ENCODE measurements at places on chromosomes 2 and 18.

DNA sequence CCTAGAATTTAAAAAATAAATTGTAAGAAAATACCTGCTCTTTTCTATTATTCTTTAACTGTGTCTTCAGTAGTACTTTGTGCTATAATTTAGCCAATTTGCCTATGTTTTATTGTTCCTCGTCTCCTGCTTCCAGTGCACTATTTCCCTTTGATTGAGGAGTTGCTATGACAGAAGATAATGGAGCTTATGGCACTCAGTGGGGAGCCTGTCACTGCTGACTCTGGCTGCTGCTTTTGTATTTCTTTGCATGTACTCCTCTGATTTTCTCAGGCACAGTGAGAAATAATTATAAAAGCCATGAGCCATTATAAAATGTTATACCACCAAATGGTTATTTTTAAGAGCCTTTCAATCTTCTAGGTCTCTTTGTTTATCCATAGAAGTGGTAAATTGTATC is 1310.8 kb upstream of the SLC39A10 start:
- no peak for DNase-seq

- DNase-seq, result no peak
These were observed 53.2 kb upstream of the RAB27B start for GRCh38 chr18:54774981-54775665.

- DNase-seq, result peak; percentile 95
These were observed 23.7 kb downstream of the FAM178B start for GRCh38 chr2:96962567-96963203.

GRCh38 chr2:216789081-216789480 is 70.8 kb downstream of the TNP1 start:
- DNase-seq, result no peak

- no peak for DNase-seq
These were observed 55.6 kb upstream of the DLGAP1 start for GRCh38 chr18:4510711-4511110.

DNA sequence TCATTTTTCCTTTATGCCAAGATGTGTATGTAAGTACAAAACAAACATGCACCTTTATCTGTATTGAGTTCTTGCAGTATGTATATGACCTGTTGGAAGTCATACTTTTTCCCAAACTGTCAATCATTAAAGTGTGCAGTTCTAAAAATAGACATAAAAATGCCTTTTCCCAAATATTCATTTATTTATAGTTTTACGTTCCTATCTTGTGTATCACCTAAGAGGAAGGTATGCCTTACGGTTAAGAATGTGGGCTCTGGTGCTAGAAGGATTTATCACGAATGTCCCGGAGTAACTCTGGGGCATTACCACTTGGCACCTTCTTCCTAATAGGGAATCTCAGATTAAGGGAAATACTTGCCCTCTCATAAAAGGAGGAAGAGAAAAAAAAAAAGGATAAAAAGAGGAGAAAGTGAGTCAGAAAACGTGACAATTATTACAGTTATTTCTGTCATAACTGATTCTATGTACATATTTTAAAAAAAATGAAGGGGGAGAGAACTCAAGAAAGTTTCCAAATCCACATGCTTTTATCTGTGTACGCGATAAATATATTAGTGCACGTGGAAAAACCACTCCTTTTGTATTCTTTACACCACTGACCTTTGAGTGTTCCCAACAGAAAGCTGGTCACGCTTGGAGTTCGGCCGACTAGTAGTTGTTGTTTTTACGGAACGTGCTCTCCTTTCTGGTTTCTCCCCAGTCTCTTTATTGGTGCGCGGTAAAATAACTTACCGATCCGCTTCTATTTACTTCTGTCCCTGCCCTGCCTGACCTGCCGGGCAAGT is 721 bp downstream of the MCEE start:
- no peak for DNase-seq

- no peak for DNase-seq
These were observed 300.0 kb upstream of the PIK3C3 start for GRCh38 chr18:41655074-41655473.

DNA sequence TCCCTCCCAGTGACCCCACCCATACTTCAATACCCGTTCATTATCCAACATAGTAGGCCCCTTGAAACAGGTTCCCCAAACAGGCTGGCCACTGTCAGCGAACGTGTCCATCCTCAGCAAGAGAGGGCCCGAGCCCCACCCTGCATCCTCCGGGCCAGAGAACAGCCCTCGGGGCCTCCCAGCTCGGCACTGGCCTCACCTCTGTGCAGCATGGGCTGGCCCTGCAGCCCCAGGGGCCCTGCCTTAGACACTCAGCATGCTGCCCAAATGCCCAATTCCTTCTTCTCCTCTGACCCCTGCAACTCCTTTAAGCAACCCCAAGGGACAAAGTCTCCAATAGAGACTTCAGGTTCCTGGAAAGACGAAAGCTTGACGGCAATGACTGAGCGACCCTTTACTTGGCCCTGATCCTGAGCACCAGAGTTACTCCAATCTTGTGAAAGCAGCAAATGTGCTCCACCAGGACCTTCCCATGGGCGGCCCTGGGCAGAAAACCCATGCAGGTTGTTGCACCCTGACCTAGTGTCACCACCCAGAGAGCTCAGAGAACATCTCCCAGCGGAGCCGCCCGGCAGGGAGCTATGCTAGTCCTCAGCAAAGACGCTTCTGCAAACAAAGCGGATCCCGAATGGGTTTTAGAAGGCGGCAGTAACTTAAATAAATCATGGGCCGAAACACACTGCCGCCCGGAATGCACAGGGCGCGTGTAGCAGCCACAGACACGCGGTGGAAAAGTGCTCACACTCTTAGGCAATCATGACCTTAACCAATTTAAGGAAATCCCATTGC is 782 bp downstream of the COL6A3 start:
- DNase-seq, result no peak

DNA sequence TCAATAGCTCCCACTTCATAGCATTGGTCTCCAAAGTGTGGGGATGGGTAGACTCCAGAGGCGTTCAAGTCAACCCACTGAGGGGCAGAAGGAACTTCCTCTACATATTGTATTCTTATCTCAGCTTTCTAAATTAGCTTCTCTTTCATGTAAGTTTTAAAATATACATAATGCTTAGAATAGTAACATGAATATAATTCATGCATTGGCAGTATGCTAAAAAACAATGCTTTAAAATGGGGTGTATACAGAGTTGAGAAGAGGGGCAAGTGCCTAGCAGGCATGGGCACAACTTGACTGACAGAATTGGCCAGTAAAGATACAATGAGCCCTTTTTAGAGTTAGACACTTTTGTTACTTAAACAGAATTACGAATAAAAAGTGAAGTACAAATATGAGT is 212.2 kb downstream of the ZRANB3 start:
- DNase-seq, result no peak

DNA sequence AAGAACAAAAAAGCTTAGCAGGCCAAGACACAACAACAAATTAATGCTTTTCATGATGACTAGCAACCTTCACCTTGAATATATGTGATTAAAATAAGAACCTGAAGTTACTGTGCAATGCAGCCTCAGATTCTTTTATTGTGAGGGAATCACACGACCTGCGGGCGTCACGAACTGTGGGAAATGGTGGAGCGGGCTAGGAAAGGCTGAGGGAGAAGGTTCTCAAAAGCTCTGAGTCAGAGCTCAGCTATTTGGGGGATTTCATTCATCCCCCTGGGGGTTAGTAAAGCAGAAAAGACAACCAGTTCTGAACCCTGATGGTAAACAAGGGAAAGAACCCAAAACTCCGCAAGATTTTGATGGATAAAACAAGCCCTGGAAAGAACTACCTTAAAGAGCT is 89.3 kb upstream of the NCKAP5 start:
- DNase-seq, result no peak

- DNase-seq, result no peak
These were observed 3.9 kb upstream of the SERPINB2 start for GRCh38 chr18:63883617-63884016.

DNA sequence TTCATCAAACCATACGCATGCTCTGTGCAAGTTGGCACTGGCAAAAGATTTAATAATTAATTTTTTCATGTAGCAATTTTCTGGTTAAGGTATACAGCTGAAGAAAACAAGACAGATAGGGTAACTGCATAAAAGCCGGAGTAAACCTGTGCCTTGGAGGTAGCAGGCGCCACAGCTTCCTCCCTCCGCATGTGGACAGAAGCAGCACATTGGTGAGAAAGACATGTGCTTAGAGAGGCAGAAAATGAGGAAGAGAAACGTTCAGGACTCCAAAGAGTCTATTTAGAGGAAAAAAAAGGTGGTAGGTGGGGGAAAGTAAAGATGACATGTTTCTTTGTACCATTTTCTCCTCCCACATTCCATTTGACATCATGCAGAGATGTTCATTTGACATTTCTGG is 9.3 kb downstream of the ST6GAL2 start:
- no peak for DNase-seq

GRCh38 chr2:185108588-185108987 is 510.3 kb downstream of the ZNF804A start:
- DNase-seq, result no peak

- DNase-seq, result no peak
These were observed 9.3 kb upstream of the TSN start for GRCh38 chr2:121746071-121746578.

- DNase-seq, result no peak
These were observed 102.2 kb upstream of the CYP1B1 start for GRCh38 chr2:38178119-38178518.

DNA sequence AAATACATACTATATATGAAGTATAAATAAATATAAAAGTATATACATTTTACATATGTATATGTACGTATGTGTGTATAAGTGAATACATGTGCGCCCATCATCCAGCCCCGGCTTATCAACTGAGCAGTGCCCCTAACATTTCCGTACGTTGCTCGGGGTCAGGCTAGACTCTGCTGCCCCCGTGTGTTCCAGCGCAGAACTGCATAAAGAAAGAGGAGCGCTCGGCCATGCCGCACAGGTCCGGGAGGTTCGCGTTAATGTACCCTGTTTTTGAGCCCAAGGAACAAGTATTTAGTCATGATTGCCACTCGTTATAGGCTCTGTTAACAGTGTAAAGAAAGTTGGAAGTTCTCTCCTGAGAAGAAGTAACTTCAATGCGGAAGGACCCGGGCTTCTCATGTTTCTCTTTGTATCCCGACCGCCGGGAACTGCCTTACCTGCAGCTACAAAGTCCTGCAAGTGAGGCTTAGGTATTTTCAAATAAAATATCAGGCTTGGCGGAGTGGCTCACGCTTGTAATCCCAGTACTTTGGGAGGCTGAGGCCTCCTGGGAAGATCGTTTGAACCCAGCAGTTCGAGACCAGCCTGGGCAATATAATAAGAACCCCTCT is 55.7 kb downstream of the CD8B2 start:
- peak; percentile 51 for DNase-seq

DNA sequence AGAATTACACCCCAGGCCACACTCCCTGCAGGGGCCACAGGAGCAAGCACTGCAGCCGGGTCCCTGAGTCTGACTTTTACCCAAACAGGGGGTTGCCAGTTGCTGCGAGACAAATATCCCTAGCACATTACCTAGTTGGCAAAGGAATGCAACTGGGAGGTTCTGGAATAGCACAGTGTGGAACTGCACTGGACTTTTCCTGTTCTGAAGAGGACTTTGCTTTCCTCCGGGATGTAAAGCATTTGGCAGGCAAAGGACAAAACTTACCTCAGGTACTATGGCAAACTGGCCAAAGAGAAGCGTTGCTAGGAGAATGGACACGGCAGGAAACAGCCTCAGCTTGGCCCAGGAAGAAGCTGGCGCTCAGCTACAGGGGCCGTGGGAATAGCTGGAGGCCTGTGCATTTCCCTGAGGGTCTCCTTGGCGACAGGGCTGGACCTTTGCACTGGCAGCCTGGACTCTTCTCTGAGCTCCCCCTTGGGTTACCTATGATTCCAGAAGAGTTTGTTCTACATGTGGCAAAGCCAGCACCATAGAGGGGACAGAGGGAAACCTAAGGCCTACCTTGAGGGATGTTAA is 45.0 kb downstream of the BCL11A start:
- no peak for DNase-seq

DNA sequence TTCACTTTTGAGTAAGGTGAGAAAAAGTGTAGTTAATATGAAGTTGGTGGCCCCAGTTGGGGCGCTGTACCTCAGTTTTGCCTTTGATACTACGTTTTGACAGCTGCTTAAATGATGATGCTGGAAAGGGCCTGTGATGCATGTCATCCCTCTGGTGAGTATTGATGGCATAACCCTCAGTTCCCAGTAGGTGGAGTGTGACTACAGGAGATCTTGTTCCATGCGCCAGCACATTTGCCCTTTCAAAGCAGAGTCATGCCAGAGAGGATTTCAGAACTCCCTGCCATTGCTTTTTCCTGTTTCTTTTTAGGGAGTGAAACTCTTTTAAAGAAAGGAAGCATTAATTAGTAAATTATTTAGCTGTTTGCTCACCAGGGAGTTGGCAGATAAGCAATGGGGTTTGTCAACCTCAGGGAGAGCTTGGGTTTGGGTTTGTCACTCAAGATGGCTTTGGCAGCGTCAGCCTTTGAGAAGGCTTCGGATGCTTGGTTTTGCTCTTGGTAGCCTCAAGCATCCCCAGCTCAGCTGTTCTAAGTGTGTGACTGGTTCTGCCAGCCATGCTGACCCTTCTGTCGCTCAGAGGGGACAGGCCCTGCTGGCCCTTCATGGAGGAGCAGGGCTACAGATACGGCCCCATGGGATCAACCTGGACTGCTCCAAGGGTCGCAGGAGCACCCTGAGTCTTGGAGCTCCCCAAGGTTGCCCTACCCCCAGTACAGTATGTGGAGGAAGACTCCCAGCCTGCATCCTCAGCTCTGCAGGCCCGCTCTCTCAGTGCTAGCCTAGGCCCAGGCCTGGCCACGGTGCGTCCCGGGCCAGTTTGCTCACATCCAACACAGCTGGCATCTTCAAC is 29.1 kb downstream of the ARMC9 start:
- DNase-seq, result peak; percentile 7

DNA sequence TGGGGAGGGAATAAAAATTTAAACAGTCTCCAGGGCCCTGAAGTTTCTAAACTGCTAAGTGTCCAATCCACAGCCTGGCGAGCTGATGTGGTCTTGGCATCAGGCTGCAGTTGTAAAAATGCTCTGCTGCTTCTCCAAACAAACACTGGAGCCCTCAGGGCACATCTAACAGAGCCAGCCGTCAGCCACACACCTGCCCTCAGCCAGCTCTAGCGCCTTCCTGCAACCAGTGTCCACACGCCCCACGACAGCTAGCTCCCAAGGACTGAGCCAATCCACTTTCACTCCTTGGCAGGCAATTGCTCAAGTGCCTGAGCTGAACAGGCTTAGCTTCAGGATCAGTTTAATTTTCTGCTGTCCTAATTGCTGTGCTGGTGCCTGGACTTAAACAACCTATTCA is 446.4 kb upstream of the RAB12 start:
- no peak for DNase-seq

- DNase-seq, result no peak
These were observed 89.5 kb upstream of the RBMS1 start for GRCh38 chr2:160583146-160583535.
